ENCODE measurements at places on chromosomes 16 and 17. TPM values are rescaled to one million over a fixed set of nuclear protein-coding genes. Genes with fewer than 3 reads are reported as not detected.

The EIF1 gene
- polyA plus RNA-seq = 300 TPM

The PLCG2 gene
- polyA plus RNA-seq = 0.08 TPM

The PSMB3 gene
- polyA plus RNA-seq = 480 TPM

The RDM1 gene
- polyA plus RNA-seq = 2.5 TPM

The BAHCC1 gene
- polyA plus RNA-seq = 3.6 TPM

The FZD2 gene
- polyA plus RNA-seq = 35.1 TPM

The NOTUM gene
- 0.33 TPM for polyA plus RNA-seq

The NAA38 gene
- polyA plus RNA-seq = 202 TPM

The CYGB gene
- 3.7 TPM for polyA plus RNA-seq

The PDF gene
- 22.0 TPM for polyA plus RNA-seq

The HIGD1B gene
- not detected for polyA plus RNA-seq

The HS3ST4 gene
- polyA plus RNA-seq = not detected

The VAT1L gene
- polyA plus RNA-seq = 52.5 TPM

DNA sequence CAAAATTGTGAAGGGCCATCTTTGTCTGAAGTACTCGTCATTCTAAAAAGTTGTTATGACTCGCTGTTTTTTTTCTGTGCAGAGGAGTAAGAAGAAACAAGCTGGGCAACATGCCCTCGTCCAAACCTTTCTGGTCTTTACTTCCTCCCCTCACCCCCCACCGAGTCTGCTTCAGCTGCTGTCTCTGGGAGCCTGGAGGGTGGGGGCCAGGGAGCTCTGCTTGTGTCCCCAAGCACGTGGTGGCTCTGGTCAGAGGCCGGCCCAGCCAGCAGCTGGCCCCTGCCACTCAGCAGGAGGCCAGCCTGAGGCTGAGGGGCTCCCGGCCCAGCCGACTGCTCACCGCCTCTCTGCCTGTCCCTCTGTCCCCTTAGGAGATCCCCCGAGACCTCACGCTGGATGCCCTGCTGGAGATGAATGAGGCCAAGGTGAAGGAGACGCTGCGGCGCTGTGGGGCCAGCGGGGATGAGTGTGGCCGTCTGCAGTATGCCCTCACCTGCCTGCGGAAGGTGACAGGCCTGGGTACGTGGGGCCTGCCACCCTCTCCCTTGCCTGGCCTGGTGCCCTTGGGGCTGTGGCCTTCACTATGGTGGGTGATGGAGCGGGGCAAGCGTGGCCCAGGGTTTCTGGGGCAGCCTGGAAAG, 53.7 kb upstream of the LGALS9 start:
- peak overlapping the region; percentile 59 for H3K27ac ChIP-seq
- H3K36me3 ChIP-seq = no peaks in the 10 kb centered on the region
- no peak overlapping the region for H3K4me3 ChIP-seq

DNA sequence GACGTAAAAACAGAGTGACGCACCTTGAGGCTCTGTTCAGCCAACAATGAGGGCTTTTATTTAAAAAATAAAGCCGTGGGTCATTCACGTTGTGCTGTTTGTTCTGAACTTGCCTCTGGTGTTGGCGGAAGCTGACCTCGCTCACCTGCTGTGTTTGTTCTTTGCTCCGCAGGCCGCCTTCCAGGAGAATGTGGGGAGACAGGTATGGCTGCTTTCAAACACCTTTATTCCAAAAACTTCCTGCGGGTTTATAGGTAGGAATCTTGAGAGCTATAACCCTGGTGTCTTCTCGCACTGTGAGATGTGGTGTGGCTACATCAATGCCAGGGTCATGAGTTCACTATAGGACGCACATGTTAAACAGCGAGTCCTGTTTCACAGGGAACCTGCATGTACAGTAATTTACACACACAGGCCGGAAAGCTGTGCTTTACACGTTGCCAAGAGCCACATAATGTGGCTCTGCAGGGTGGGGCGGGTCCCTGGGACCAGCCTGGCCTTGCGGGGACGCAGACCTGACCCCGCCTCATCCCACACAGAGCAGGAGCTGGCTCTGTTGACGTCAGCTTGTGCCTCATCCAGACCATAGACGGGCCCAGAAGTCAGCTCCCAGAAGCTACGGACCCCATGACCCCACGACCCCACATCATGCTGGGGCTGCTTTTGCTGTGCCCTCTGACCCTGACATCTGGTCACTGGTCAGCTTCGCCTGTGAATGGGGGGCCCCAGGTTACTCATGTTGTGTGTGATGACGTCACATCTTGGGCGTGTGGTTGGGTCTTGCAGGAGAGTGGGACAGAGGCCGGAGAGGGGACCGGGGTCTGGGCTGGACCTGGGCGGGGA, 49.9 kb upstream of the ZNF750 start:
- H3K4me1 ChIP-seq = peaks cover 11% of the 10 kb centered on the region
- H3K27ac ChIP-seq = no peak overlapping the region
- no peaks in the 10 kb centered on the region for H3K27me3 ChIP-seq

DNA sequence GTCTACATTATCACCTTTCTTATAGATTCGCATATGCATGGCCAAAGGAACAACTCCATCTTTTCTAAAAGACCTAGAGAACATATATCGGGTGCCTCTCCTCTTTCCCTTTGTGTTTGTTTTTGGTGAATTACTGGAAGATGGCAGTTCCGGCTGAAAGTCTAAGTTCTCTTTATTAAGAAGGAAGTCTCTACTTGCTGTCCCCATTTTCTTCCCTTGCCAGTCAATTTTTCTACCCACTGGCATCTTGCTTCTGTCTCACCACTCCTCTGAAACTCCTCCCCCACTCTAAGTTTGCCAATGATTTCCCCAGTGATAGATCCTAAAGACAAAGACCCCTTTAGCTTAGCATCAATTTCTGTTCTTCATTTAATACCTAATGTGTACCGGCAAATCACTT, 93.9 kb upstream of the CORO6 start:
- H3K4me3 ChIP-seq = no peak overlapping the region
- 0 out of 2 replicates have a peak, but pooled peaks cover 2% of the 10 kb centered on the region for H3K36me3 ChIP-seq
- no peaks in the 10 kb centered on the region for H3K27me3 ChIP-seq
- H3K4me1 ChIP-seq = peaks cover 22% of the 10 kb centered on the region
- no peak for DNase-seq

GRCh38 chr17:80465327-80465974, 11.0 kb downstream of the NPTX1 start:
- no peaks in the 10 kb centered on the region for H3K36me3 ChIP-seq
- peaks cover 80% of the 10 kb centered on the region for H3K27me3 ChIP-seq
- no peak overlapping the region for H3K27ac ChIP-seq
- H3K4me3 ChIP-seq = no peak overlapping the region
- DNase-seq = no peak
- no peaks in the 10 kb centered on the region for H3K4me1 ChIP-seq

DNA sequence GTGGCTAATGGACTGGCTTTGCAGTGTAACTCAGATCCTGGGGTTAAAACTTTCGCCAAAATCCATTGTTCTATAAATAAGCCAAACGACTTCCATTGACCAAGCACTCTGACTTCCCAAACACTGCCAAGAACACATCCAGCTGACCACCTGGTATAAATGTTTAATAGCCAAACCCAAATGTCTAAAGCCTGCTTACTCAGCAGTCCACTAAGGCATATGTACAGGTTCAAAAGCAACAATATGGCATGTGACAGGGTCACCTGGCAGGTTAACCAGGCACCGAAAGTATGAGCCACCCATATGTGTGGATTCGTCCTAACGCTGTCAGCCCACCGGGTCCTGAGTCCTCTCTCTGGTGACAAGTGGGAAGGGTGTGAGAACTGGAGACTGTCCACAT, 2.1 kb downstream of the CSNK1D start:
- no peaks in the 10 kb centered on the region for H3K27me3 ChIP-seq
- H3K36me3 ChIP-seq = peaks cover 20% of the 10 kb centered on the region
- H3K4me3 ChIP-seq = 0 out of 2 replicates have a peak overlapping the region, but pooled peaks have one; percentile 1
- no peak for DNase-seq

DNA sequence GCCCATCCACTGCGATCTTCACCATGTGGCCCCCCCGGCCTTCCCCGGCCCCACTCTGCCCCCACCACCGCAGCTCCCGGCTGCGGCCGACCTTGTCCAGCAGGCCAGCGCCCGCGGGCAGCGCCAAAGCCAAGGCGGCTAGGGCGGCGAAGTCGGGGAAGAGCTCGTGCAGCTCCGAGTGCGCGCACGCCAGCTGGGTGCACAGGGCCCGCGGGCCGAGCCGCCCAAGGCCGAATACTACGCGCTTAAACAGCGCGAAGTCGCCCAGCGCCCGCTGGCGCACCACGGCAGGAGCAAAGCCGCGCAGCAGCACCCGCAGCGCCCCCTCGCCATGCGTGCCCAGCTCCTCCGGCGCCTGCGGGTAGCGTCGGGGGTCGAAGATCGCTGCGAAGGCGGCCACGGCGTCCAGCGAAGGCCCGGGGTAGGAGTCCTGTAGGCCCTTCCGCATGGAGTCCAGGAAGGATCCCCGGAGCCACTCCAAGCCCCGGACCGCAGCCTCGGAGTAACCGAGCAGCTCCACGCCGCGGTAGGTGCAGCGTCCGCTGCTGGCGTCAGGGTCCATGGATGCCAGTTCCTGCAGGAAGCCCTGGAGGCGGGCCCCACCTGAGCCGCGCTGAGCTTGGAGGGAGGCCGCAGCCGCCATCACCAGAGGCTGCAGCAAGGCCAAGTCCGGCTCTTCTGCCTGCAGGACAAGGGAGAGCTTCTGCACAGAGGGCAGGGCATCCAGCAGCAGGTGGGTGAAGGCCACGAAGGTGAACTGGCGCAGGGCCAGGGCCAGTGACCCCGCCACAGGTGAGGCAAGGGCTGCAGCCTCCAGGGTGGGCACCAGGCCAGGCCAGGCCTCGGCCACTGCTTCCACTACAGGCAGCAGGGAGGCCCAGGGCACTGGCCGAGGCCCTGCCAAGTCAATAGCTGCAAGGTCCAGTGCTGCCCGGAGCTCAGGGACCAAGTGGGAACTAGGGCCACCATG, 10.3 kb downstream of the C17orf113 start:
- H3K27me3 ChIP-seq = no peaks in the 10 kb centered on the region
- H3K4me1 ChIP-seq = no peaks in the 10 kb centered on the region
- no peaks in the 10 kb centered on the region for H3K36me3 ChIP-seq
- no peak overlapping the region for H3K27ac ChIP-seq

DNA sequence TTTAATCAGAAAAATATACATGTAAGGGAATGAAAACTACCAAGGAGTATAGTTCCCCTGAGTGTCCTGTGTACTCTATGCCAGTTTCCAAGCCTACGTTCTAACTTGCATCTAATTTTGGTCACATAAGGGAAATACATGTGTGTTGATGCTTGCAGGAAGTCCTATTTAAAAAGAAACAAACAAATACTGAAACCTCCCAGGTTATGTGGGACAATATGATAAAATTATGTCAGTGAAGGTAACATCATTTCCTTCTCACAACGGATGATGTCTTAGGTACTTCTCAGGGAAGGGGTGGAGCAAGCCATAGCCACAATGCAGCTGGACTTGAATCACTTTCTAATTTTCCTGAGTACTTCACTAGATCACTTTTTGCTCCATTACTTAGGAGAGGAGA, 115.9 kb downstream of the ZFHX3 start:
- H3K27ac ChIP-seq = no peak overlapping the region
- no peak overlapping the region for H3K4me3 ChIP-seq

DNA sequence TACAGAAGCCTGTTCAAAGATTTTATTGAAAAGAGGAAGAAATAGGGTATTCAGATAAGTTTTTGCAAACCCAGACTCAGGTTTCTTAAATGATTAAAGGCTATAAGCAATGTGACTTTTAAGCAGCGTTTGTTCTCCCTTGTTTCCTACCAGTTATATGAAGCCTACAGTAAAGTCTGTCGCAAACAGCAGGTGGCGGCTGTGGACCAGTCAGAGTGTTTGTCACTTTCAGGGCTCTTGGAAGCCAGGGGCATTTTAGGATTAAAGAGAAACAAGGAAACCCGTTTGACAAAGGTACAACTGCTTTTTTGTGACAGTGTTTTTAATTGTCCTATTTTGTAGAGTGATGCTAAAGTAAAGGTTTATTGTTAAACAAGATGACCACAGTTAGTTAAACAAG, 7.7 kb upstream of the RARA start:
- H3K27ac ChIP-seq = no peak overlapping the region
- H3K4me1 ChIP-seq = peaks cover 34% of the 10 kb centered on the region
- DNase-seq = no peak
- peaks cover 4% of the 10 kb centered on the region for H3K36me3 ChIP-seq
- no peak overlapping the region for H3K4me3 ChIP-seq
- H3K27me3 ChIP-seq = no peaks in the 10 kb centered on the region

DNA sequence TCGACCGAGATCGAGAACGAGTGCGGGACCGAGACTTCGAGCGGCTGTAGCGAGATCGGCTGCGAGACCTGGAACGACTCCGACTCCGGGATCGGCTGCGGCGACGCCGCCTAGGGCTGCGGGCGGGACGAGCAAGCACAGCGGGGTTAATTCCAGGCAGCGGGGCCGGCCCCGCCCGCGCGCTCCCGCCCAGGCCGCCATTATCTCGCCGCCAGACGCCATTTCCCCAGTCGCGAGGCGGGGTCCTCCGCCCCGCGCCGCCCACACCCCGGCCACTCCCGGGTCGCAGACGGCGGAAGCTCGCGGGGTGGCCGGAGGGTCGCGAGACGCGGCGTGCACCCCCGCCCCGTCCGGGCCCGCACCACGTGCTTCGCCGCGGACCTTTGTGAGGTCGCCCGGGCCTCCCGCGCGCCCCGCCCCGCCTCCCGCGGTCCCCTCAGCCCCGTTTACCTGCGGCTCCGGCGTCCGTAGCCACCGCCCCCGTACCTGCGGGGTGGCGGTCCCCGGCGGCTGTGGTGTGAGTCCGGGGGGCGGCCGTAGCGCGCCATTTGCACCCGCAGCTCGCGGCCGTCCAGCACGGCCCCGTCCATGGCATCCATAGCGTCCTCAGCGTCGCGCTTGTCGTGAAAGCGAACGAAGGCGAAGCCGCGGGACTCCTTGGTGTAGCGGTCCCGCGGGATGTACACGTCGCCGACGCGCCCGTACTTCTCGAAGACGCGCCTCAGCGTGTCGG, 616 bp downstream of the SRSF2 start:
- H3K4me3 ChIP-seq = peak overlapping the region; percentile 91
- H3K27me3 ChIP-seq = no peaks in the 10 kb centered on the region
- H3K36me3 ChIP-seq = peaks cover 55% of the 10 kb centered on the region

DNA sequence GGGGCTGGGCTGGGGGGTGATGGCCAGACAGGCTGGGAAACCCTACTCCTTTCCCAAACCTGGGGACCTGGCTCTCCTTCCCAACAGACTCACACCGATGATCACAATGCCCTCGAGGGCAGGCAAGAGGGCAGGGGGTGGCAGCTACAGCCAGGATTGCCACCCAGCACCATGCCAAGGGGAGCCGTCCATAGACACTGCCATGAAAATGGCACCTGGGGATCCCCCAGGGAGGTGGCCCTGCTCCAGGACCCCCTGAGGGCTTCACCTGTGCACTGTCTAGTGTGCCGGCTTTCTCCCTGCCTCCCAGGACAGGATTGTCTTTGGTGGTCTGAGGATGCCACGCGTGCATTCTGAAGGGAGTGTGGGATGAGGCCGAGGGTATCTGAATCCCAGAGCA, 24.6 kb downstream of the RPH3AL start:
- H3K36me3 ChIP-seq = no peaks in the 10 kb centered on the region
- no peak overlapping the region for H3K27ac ChIP-seq
- H3K4me3 ChIP-seq = no peak overlapping the region

- no peaks in the 10 kb centered on the region for H3K4me1 ChIP-seq
- H3K36me3 ChIP-seq = no peaks in the 10 kb centered on the region
- H3K27me3 ChIP-seq = no peaks in the 10 kb centered on the region
- no peak overlapping the region for H3K27ac ChIP-seq
Measured at GRCh38 chr16:79651363-79651762, 50.8 kb upstream of the MAF start.

GRCh38 chr17:1947229-1947742, 77.8 kb downstream of the RTN4RL1 start:
- no peak overlapping the region for H3K4me3 ChIP-seq
- H3K27ac ChIP-seq = no peak overlapping the region
- no peaks in the 10 kb centered on the region for H3K4me1 ChIP-seq
- no peaks in the 10 kb centered on the region for H3K27me3 ChIP-seq
- DNase-seq = peak; percentile 66

Measured in SK-N-SH (cell line).